ENCODE measurements at places on chromosomes 2 and 18.
A peak's percentile ranks its signal among the peaks of the same experiment; 100 is the strongest.

DNA sequence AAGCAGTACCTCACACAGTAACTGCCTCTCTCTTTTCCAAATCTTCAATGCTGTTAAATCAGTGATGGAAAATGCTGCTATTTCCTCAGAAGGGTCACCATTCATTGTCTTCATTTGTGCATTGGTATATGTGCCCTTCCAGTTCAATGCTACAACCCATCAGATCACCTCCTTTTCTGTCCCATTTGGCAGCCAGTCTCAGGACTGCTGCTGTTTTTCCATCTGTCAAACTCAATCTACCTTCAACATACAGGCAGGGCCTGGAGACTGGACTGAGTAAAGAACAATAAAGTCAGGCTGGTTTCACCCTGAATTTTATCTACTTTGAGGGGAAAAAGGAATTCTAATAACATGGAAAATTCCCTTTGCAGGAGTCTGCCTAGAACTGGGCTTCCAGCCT lies 17.9 kb downstream of the ZNF385B start:
- no peak for DNase-seq

DNA sequence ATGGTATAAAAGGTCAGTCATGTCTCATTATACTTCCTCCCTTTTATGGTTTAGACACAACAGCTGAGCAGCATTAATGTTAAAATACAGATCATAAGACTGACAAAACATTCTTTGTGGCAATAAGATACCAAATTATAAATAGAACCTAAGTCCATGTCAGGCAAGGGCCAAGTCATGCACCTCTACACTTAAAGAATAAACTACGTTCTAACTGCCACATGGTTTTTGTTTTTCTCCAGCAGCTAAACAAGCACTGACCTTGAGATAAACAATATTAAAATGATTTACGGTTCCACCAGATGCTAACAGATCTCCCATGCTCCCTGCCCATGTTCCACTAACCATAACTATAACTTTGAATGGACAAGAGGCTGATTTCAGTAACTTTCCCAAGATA lies 368.6 kb upstream of the TFPI start:
- DNase-seq: no peak

DNA sequence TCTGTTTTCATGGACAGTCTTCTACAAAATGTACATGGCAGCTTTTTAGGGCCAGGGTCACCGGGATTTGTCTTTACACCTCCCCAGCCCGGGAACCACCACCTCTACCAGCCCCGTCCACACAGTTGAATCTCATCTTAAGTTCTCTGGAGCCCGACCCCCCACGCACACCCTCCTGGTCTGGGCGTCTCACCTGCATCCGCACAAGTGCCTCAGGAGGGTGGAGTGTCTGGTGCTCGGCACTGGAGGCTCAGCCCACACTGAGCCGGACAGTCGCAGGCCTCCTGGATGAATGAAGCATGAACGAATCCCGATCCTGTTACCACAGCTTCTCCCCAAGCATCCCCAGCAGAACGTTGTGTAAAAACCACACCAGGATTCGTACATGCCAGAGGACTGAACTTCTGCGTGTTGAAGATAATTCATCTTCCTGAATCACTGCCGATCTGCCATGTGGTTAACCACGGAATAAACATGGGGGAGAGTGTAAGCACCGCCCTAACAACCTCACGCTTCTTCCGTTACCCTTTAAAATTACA lies 162.0 kb downstream of the RTP5 start:
- peak; percentile 87 for DNase-seq

GRCh38 chr2:196486146-196486545 lies 153.4 kb upstream of the CCDC150 start:
- no peak for DNase-seq

DNA sequence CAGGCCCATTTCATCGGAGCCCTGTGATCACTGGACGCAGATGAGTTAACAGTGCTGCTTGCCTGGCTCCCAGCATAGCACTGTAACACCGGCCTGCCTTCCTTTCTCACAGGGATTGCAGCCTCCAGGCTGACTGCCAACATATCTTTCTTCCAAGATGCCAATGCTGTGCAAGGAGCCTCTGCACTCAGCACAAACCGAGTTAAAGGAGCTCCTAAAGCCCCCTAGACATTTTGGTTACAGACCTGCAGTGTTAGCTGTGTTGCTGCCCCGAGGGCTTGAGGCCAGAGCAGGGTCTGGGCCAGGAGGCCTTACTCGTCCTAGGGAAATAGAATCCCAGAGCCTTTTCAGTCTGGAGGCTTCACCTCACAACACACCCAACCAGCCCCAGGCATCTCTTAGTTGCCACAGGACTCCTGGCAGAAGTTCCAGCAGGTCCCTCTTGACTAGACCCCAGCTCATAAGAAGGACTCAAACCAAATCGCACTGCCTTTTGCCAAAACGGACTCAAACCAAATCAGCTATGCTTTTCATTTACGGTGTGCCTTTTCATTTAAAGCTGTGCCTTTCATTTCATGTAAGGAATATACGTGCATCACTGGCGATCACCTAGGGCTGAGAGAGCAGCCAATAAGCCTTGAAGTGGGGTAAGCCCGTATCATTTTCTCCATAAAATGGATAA lies 58.4 kb upstream of the EML4 start:
- peak; percentile 74 for DNase-seq

GRCh38 chr18:58565021-58565420 lies 63.9 kb downstream of the ALPK2 start:
- DNase-seq: no peak

DNA sequence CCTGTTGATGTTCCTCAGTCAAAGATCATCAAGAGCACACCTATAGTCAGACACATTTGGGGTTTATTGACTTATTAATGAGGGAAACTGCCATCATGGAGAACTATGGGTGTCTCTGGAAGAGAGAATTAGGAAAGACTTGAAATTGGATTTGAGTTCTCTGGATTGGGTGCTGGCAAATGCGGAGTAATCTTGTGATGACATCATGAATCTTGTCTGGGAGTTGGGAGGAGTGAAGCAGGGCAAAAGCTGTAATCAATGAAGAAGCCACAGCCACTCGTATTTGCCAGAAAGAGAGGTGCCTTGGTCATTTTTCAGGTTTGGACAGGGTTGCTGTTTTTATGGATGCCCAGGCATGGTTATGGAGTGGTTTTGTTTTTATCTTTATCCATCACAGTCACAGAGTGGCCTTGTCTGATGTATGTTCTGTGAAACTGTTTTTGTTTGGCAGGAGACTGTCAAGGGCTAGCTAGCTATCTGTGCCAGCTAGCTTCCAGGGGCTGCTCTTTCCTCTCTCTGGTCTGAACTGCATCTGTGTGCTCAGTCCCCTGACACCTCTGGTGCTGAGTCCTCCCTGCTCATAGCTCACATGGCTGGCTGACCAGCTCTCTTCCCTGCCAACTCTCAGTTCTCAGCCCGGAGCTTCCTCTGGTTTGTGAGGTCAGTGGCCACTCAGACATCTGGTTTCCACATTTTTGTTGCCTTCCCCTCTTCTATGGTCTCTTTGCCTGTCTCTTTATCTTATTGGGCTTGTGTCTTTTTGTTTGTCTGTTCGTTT lies 193.4 kb upstream of the RMP24 start:
- DNase-seq: no peak

DNA sequence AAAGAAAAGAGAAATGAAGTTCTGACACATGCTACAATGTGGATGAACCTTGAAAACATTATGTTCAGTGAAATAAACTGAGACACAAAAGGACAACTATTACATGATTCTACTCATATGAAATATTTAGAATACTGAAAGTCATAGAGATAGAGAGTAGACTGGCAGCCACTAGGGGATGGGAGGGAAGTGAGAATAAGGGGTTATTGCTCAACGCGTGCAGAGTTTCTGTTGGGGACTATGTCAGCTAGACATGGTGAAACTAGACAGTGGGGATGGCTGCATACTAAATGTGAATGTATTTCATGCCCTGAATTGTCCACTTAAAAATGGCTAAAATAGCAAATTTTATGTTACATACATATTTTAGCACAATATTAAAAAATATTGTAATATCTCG lies 108.7 kb upstream of the ATL2 start:
- no peak for DNase-seq

GRCh38 chr2:68088940-68089339 lies 26.1 kb upstream of the C1D start:
- DNase-seq: no peak

DNA sequence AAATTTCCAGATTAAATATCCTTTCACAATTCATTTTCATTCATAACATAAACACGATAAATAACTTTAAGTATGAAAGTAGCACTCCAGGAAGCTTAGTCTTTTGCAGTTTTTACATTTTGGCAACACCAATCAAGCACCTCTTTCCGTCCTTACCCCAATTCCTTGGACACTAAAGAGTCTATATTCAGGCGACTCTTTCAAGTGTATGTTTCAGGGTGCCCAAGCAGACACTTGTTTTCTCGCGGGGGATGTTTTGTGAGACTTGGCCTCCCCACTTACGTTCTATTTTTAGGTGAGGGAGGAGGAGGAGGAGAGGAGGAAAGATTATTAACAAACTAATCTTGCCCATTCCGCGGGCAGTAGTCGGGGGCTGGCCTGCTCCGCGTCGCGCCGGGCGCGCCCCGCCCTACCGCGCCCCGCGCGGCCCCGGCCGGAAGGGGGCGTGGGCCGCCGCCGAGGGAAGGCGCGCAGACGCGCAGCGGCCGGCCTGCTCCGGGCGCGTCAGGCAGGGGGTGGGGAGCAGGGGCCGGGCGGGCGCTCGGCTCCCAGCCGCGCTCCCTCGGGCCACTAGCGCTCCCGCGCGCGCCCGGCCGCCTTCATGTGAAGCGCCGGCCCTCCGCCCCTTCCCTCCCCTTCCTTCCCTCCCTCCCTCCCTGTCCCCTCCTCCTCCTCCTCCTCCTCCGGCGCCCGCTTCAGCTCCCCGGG lies at the start of gene ITPRID2:
ITPRID2 (plus strand) TSS at position 473 of the 708 bp plus-strand sequence. CDS start 337 bp downstream, outside the sequence.
- DNase-seq: peak; percentile 97

DNA sequence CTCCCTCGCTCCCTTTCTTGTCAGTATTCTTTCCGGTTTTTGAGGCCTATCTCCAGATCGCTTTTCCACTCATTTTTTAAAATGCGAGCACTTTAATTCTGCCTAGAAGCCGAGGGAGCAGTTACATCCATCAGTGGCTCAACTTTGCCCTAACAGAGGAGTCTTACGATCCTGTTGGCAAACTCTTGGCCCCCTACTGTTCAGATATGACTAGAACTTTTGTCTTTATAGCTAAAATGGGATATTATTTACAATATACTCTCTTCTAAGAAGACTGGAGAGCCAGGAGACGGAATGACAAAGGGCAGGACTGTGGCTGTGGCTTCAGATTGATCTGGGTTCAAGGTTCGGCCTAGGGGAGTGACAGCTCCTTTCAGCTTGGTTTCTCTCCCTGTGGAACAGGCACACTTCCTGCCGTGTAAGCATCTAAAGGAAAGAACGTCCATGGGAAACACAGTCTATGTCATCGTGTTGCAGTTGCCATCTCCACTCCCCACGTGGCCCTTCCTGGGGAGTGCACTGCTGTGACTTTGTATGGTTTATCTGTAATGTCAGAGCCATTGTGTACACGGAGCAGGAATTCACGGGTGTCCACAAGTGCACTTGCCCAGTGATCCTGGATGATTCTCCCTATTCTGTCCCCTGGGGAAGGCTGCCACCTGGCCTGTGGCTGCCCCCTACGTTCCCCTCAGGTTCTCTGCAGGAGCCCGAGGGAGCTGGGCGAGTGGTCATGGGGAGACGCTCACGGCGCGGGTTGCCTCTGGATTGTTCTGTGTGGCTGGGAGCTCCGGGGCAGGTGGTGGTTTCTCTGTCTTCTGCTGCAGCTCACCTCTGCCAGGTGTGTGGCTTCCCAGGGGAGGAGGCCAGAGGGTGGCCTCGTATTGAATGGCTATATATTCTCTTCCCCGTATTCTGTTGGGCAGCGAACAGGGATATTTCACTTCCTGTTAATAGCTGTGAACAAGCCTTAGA lies 222.0 kb downstream of the LDLRAD4 start:
- DNase-seq: no peak

- DNase-seq: no peak
Measured at GRCh38 chr2:159716857-159717256, 4.6 kb downstream of the MARCHF7 start.

GRCh38 chr2:19607400-19607799 lies 249.0 kb upstream of the OSR1 start:
- no peak for DNase-seq

GRCh38 chr2:9548506-9548905 lies 7.1 kb downstream of the ADAM17 start:
- DNase-seq: no peak

GRCh38 chr2:176492583-176492982 lies 223.3 kb downstream of the MTX2 start:
- no peak for DNase-seq

DNA sequence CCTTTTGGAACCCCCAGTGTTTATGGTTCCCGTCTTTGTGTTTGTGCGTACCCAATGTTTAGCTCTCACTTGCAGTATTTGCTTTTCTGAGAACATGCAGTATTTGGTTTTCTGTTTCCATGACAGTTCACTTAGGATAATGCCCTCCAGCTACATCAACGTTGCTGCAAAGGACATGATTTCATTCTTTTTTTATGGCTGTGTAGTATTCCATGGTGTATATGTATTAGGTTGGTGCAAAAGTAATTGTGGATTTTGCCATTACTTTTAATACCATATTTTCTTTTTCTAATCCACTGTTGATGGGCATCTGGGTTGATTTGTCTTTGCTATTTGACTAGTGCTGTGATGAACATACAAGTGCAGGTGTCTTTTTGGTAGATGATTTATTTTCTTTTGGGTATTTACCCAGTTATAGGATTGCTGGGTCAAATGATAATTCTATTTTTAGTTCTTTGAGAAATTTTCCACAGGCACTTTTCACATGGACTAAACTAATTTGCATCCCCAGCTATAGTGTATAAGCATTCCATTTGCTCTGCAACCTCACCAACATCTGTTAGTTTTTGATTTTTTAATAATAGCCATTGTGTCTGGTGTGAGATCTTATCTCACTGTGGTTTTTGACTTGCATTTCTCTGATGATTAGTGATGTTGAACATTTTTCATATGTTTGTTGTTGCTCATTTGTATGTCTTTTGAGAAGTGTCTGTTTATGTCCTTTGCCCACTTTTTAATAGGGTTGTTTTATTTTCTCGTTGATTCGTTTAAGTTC lies 63.6 kb downstream of the CERS6 start:
- no peak for DNase-seq

DNA sequence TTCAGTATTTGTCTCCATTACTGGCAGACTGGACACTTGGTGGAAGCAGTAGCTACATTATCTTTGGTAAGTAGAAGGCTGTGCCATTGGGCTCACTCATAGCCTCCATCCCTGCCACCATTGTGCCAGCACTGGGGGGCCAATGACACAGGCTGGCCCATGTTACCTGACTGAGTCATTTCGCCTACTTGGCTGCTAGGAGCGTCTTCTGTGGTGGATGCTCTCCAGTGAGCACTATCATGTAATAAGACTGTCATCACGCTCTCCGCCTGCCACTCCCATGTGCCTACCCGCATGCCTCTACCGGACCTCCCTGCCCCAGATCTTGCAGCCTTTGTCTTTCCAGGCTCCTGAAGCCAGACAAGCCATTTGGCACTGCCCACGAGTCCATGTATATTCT lies 56.2 kb downstream of the LONRF2 start:
- DNase-seq: no peak

- no peak for DNase-seq
Measured at GRCh38 chr18:66694852-66695251, 91.0 kb upstream of the CDH19 start.
